ENCODE measurements at places on chromosomes 1 and 21.

GRCh38 chr1:211688421-211688820 is 13.0 kb upstream of the NEK2 start:
- no peak for DNase-seq

GRCh38 chr1:114063544-114063943 is 84.3 kb downstream of the OLFML3 start:
- DNase-seq: no peak

DNA sequence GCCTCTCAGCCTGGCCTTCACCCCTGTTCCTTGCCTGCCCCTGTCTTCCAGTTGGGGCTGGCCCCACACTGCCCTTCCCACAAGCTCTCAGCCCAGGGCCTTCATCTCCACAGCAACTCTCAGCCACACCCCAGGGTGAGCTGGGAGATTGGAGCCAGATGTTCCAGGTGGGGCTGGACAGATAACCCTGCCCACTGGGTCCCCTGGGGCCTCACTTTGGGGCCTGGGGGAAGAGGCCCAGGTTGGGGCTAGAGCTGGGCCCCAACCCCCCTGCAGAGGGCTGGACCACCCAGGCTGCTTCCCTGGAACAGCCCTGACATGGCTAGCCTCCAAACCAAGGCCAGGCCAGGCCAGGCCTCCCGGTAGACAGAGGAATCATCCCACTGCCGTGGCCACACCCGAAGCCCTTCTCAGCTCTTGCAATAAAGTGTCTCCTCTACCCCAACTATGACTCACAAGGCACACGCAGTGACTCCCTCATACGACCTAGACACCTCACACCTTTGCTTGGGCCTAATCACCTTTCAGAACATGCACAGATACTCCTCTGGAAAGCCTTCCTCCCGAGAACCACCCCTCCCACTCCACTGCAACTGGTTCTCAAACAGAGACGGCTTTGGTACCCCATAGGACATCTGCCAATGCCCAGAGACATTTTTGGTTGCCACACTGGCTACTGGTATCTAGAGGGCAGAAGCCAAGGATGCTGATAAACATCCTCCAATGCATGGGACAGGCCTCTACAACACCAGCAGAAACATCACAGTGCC is 22.2 kb downstream of the SLC2A1 start:
- DNase-seq: no peak

GRCh38 chr1:104315823-104316222 is 566.1 kb downstream of the AMY1C start:
- DNase-seq: no peak

DNA sequence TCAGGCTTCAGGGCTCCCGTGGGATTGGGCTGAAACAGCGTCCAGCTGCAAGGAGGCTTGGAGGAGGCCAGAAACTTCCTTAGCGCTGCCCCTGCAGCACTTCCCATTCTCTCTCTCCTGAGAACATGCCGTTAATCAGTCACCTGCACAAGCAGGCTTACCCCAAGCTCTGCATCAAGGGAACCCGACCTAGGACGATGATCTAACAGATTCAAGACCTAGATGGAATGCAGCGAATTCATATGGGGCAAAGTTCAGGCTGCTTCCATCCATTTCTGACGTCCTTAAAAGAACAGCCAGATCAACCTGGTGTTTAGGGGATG is 114.1 kb downstream of the ERG start:
- no peak for DNase-seq
